ENCODE measurements at places on chromosomes 2 and 18.

DNA sequence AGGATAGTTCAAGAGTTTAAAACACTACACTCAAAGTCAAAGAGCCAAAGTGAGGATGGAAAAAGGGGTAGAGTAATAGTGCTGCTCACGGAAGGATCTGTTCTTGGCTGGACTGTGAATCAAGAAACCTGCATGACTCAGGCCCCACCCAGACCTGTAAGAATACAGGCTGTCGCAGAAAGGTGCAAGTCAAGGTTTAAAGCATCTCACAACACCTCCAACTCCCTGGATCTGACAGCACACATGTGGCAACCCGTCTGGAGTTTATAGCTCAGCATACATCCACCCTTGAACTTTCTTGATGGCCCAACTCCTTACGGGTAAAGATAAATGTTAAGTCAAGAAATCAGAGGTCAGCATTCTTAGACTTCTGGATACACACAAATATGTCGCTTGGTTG, 6.3 kb downstream of the KIAA2012 start:
- DNase-seq = no peak

DNA sequence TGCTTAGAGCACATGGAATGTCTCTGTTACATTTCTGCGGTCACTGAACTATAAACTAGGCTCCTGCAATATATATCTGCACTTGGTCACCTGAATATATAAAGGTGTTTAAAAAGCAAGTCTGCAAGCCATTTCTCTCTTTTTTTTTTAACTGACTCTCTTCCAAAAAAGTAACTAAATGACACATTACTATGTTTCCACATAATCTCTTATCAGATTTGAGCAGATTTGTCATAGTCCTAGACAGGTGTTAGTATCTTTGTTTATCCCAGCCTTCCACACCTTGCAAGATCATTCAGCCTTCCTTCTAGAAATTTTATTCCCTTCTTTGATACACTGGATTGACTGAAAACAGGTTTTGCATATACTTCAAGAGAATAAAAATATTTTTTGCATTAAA, 86.7 kb upstream of the KLF7 start:
- DNase-seq = no peak

GRCh38 chr2:88261725-88262124, 91.6 kb downstream of the THNSL2 start:
- no peak for DNase-seq

GRCh38 chr18:67634631-67635338, 118.3 kb upstream of the DSEL start:
- peak; percentile 25 for DNase-seq

- DNase-seq = no peak
Observed at GRCh38 chr18:9694174-9694573, 13.9 kb upstream of the RAB31 start.

DNA sequence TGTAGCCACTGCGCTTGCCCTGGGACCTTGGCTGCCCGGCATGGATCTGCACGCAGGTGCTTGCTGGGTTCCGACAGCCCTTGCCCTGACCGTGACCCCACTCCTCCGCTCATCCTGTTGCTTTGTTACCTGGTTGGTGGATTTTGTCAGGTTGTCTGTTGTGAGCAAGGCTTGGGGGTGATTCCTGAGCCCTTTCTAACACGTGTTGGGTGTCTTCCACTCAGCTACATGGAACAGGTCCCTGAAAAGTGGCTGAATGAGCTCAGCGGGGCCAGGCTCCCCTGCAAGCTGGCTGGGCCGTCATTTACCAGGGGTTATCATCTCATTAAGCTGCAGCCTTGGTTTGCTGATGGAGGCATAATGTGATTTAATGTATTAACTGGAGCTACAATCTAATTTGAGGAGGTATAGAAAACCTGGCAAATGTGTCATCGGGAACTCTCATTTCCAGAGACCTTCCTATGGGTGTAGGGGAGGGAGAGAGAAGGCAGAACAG, 24.6 kb downstream of the RAMP1 start:
- no peak for DNase-seq

DNA sequence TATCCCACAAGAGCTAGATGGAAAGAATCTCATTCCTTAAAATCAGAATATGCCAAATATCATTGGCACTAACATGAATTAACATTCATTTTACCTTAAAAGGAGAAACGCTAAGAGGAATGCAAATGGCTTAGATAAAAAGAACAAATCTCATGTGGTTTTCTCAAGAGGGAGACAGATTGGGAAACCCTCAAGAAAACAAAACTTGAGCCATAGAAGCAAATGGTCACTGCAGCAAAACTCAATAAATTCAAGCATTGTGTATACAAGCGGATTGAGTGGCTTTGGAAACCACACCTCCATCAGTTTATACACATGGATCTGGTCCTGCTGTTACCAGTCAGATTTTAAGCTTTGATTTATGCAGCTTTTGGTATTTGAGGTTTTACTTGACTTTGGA, 1331.8 kb upstream of the ZEB2 start:
- no peak for DNase-seq

Measured in iPS DF 6.9 (cell line).